Right lobe of liver (tissue), 6 donors: ENCODE measurements at places on chromosomes 5 and 9.

GRCh38 chr5:80189201-80189600 is 66.6 kb downstream of the SERINC5 start:
- no peak for DNase-seq

- no peak for DNase-seq
These were observed 7.3 kb downstream of the JMY start for GRCh38 chr5:79243224-79243623.

GRCh38 chr5:175711472-175712312 is 53.8 kb downstream of the HRH2 start:
- DNase-seq, result no peak

DNA sequence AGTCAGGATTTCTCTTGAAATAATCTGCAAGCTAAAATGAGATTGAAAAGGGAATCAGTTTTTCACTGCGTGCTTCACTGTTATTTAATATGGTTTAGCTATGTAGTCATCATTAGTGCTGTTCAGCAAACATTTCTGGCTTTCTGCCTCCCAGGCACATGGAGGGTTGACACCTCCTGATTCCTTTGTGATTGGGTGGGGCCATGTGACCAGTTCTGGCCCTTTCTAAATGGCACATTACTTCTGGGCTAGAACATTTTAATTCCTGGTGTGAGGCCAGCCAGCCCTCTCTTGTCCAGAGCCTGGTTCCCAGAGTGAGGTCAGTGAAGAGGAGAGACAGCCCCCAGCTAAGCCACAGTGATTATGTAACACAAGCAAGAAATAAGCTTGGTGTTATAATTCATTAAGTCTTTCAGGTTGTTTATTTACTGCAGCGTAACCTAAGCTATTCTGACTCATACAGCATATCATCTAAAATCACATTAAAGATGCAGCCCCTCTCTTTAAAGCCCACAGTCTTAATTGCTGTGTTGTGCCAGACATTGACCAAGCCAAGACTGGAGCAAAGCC is 17.4 kb upstream of the ARSI start:
- no peak for DNase-seq

DNA sequence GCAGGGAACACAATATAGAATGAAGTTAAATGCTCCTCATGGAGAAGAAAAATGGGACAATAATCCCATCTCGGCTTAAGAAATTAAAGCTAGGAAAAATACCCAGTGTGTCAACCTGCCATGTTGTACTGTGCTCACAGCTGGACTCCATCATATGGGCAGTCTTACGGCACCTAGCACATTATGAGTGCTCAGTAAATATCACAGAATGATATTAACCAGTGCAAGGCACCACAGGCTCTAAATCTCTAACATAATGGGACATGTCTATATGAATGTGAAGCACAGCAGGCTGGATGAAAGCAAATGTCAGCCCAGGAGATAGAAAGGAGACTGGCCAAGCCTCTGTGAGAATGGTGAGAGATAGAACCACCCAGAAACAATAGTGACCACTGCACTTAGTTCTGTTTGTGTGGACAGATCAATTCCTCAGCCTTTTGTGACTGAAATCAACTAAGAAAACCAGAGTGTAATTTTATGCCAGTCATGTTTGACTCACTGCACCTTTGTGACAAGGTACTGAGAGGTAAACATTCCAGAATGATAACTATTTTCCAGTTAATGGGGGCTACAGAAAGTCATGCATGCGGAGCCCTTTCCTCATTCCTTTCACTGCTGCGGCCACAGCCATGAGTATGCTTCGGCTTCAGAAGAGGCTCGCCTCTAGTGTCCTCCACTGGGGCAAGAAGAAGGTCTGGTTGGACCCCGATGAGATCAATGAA is 140.4 kb upstream of the CDH6 start:
- DNase-seq, result no peak

DNA sequence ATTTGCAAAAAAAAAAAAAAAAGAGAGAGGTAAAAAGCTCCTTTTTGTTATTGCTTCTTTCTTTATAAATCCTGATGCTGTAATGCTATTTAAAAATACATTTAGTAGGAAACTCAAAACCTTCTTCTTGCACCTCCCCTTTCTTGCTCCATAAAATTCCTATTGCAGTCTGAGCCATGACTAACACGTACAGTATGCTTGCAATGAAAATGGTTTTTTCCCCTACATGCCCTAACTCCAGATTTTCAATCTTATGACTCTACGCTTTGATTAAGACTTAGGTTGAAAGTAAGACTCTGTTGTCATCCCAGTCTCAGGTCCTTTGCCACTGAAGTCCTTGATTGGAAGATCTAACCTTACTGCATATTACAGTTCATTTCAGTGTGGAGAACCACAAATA is 23.9 kb downstream of the FGF10 start:
- DNase-seq, result no peak

DNA sequence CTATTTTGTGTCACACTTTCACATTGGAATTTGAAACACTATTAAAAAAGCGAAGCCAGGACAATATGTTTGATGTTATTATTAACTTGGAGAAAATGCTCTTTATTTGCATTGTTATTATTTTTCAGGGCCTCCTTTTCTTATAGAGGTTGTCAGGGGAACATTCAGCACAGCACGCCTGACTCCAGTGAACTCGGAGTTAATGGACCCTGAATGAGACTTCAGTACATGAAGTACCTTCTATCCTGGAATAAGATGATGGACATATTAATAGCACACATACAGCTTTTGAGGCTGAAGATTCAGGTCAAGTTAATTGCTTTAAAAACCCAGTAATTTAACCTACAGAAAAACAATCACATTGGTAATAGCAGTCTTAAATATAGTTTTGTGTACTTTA is 652.9 kb downstream of the SEMA5A start:
- DNase-seq, result no peak

DNA sequence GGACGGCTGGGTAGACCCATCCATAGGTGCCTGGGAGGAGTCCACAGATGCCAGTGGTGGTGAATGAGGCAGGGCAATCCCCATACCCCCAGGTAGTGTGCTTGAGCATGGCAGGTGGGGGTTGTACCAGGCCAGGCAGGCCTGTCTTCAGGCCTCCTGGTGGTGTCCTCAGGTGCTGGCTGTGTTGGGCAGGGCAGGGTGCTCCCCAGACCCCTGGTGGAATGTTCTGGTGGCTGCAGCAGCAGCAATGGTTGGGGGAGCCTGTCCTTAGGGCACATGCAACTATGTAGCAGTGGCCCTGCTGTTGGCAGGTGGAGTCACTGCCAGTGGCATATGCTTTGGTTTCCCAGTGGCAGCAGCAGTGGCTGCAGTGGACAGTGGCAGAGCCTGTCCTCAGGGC is 10.0 kb downstream of the ALG2 start:
- DNase-seq, result no peak

- no peak for DNase-seq
These were observed 72.0 kb upstream of the FER start for GRCh38 chr5:108675736-108676135.

GRCh38 chr9:128808543-128808942 is 9.8 kb upstream of the ENDOG start:
- DNase-seq, result no peak

DNA sequence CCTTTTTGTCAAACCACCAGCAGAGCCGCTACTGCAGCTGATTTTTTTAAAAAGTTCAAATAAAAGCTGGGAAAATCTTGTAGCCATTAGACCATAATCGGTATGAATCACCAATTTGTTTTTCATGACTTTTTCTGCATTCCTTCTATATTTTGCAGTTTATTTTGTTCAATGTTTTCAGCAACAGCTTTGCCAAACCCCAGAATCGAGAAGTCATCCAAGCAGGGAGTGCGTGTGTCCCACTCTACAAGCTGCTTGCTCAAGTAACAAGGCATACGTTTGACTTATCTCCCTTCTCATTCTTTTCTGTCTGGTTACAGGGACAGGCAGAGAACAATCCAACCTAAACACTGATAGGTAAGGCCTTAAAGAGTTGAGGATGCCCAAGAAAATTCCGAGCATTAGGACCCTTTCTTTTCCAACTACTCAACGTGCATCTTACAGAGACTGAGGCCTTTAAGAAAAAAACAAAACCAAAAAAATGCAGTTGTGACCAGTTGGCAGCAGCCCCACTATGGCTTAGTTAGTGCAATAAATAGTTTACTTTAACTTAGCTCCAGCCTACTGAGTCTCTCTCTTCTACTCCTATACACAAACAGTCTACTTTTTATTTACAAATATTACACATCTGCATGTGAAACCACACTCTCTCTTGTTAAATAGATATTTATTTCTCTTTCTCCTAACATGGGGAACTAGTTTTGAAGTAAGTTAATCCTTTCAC is 134.7 kb upstream of the SLIT3 start:
- no peak for DNase-seq

DNA sequence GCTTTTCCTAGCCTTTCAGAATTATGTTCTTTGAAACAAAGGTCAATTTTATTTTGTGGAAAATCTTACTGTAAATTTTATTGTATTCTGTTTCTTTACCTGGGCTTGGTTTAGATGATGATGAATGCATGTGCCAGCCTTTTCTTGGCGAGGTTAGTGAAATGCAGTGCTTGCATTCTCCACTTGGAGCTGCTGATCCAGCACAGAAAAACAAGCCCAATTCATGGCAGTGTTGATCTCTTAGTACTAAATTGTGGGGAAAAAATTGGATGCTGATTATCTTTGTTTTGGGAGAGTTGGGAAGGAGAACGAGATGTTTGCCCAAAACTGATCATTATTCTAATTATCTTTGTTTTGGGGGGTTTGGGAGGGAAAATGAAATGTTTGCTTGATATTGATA is 3.7 kb downstream of the HABP4 start:
- no peak for DNase-seq

DNA sequence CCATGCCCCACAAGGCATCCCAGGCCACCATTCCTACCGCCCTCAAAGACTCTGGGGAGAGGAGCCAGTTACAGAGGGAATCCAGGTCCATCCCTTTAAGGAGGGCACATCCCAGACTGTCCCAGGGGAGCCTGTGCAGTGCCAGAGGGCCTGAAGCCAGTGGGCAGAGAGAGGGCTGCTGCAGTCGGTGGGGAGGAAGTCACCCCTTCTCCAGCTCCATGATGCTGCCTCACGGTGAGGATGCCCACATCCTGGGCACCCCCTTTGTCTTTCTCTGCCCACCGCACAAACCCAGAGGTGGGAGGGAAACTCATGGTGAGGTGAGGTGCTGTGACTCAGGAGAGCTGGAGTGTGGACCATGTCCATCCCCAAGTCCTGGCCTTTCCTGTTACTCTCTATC is 26.2 kb upstream of the ANKRD33B start:
- DNase-seq, result no peak

GRCh38 chr9:122029898-122030297 is 63.2 kb downstream of the TTLL11 start:
- no peak for DNase-seq

GRCh38 chr9:110936237-110936636 is 102.0 kb downstream of the LPAR1 start:
- no peak for DNase-seq

GRCh38 chr9:38233796-38234355 is 158.6 kb upstream of the ALDH1B1 start:
- DNase-seq, result no peak

GRCh38 chr5:58046371-58046770 is 413.5 kb downstream of the PLK2 start:
- DNase-seq, result no peak

GRCh38 chr5:119212676-119213075 is 141.8 kb downstream of the DMXL1 start:
- no peak for DNase-seq

- DNase-seq, result no peak
These were observed 84.4 kb upstream of the NUDT12 start for GRCh38 chr5:103646698-103647614.

DNA sequence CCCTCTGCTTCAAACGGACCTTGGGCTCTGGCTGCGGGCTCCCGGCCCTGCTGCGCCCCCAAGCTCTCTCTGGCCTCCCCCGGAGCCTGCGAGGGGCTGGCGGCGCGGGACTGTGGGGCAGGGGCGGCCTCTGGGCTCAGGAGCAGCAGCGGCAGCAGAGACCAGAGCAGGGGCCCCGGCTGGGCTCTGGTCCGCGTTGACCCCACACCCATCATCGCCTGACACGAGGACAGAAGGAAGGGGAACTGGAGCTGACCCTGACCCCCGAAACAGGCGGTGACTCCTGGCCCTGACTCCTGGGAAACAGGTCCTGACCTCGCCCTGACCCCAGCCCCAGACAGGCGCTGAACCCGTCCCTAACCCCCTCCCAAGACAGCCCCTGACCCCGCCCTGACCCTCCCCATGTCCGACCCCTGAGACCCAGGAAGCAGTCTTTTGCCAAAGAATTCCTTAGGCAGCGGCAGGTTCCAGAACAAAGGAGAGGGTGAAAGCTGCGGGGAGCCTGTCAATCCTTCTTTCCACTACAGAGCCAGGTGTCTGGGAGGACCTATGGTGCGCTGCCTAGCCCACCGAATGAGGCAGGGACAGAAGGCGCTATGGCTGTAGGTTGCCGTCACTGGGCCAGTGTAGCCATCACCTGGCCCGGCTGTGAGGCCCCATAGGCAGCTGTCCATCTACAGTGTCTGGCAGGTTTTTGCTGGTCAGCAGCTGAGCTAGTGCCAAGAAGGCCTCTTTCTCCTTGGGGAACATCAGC is 74.7 kb upstream of the SPTLC1 start:
- no peak for DNase-seq

DNA sequence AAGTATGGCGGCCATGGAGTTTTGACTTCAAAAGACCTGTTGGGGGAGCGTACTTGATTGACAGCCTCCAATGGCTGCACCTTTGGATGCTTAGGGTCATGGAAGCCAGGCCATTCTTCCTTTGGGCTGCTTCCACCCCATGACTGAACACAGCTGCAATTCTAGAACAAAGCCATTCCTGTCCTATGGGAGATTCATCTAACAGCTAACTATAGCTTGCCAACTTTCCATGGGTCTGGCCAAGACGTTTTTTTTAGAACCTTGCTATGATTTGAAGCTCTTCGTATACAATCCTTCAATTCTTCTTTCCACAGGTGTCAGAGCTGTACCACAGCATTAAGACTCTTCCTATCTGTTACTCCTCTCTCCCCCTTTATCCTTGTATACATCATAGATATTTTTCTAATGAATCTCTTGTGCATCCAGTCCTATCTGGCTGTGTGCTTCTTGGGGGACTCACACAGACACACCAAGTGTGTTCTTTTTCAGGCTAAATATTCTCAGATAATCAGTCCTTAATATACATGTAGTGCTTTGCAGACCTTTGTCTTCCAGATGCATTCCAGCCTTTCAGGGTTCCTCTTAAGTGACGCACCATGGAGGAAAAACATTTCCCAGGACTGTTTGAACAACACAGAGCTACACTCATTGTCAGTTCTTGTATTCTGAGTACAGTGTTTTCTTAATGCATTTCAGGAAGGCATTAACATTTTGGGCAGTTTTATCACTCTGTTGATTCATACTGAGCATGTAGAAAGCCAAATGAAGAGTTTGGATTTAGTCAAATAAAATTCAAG is 198.9 kb downstream of the TAF11L14 start:
- no peak for DNase-seq

GRCh38 chr9:129103595-129103965 is 7.0 kb downstream of the CRAT start:
- DNase-seq, result no peak

- DNase-seq, result no peak
These were observed 15.0 kb downstream of the TENT4A start for GRCh38 chr5:6728011-6728794.

- no peak for DNase-seq
These were observed 9.4 kb downstream of the CCDC180 start for GRCh38 chr9:97316904-97317303.

- no peak for DNase-seq
These were observed 5.4 kb downstream of the IPPK start for GRCh38 chr9:92664394-92665152.

GRCh38 chr5:74199005-74199404 is 441.5 kb downstream of the ENC1 start:
- no peak for DNase-seq
